ENCODE measurements at places on chromosomes 3 and 15. TPM values are rescaled to one million over a fixed set of nuclear protein-coding genes. Genes with fewer than 3 reads are reported as not detected.
A peak's percentile ranks its signal among the peaks of the same experiment; 100 is the strongest.

The TIMP4 gene
- total RNA-seq, result not detected

GRCh38 chr3:18188491-18188890 is 236.6 kb downstream of the SATB1 start:
- no peak overlapping the region for H3K27ac ChIP-seq
- no peak overlapping the region for H3K4me3 ChIP-seq
- no peak for DNase-seq
- H3K27me3 ChIP-seq, result no peaks in the 10 kb centered on the region

GRCh38 chr15:40343512-40343911 is 2.8 kb upstream of the CCDC9B start:
- H3K36me3 ChIP-seq, result no peaks in the 10 kb centered on the region
- no peak overlapping the region for H3K4me3 ChIP-seq
- H3K4me1 ChIP-seq, result peaks cover under 1% of the 10 kb centered on the region
- no peaks in the 10 kb centered on the region for H3K27me3 ChIP-seq

GRCh38 chr3:94453864-94454263 is 391.0 kb downstream of the NSUN3 start:
- H3K27ac ChIP-seq, result no peak overlapping the region
- no peaks in the 10 kb centered on the region for H3K27me3 ChIP-seq

GRCh38 chr3:54873059-54874010 is 54.5 kb downstream of the LRTM1 start:
- H3K27ac ChIP-seq, result no peak overlapping the region
- no peaks in the 10 kb centered on the region for H3K4me1 ChIP-seq
- H3K4me3 ChIP-seq, result no peak overlapping the region
- DNase-seq, result no peak
- no peaks in the 10 kb centered on the region for H3K27me3 ChIP-seq
- H3K36me3 ChIP-seq, result no peaks in the 10 kb centered on the region

DNA sequence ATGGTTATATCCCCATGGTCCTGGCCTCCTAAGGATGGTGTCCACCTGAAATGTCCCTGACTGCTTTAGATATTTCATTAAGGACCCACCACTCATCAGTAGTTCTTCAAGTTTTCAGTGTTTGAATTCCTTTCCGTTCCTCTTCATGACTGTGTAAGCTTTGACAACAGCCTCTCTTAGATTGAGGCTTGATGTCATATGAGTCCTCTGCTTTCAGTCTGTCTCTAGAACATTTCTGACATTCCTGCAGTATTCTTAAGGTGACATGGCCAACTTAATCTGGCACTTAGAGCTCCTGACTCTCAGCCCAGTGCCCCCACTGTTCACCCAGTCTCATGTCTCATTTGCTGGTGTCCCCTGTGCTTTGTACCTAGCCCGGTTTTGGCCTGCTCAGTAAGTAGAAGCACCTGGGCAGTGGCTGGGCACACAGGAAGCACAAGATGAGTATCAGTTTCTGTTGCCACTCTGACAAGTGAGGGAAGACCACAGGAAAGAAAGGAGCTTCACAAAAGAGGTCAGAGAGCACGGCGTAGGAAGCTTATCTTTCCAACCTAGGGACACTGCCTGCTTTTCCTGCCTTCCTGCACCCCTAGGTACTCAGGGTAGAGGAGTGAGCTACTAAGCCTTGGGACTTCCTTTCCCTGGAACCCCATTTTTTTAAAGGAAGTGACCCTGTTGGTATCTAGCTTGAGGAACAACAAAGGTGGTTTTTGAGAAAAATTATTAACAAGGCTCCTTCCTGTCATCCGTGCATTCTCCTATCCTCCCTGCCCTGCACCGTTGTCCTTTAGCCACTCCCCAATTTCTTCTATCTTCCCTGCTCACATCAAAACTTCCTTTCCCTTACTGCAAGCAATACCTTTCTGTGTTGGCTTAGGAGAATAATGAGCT is 103.1 kb downstream of the KLHL25 start:
- H3K4me1 ChIP-seq, result peaks cover 80% of the 10 kb centered on the region
- DNase-seq, result peak; percentile 47
- H3K36me3 ChIP-seq, result peaks cover 55% of the 10 kb centered on the region
- H3K4me3 ChIP-seq, result peak overlapping the region; percentile 88
- peak overlapping the region; percentile 99 for H3K27ac ChIP-seq
- no peaks in the 10 kb centered on the region for H3K27me3 ChIP-seq

DNA sequence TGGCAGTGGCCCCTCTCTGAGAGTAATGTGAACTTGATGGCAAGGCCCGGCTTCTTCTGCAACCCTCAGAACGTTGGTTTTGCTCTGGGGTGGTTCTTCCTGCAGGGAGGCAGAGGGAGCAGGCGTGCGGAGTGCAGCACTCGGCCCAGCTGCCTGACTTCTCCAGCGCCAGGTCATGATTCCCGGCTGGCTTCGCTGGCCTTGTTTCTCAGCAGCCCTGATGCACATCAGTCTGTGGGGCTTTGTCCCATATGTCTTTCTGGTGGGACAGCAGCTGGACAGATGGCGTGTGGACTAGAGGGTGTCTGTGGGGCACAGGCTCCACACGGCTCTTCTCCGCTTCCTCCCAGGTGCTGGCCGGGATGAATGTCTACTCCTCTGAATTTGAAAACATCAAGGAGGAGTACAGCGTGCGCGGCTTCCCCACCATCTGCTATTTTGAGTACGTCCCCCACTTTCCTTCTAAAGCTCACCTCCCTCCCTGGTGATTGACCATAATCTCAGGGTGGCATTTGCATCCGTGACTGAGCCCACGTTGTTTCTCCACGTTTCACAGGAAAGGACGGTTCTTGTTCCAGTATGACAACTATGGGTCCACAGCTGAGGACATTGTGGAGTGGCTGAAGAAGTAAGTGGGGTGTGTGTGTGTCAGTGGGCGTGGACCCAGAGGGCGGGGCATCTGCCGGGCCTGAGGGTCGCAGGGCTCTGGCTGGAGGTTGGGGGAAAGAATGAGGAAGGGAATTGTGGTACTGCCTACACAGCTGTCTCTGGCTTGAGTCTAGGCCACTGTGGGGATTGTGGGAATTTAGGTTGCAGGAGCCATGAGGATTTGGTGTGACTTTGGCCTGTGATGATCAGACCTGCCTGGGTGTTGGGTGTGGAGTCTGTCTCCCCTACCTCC is 57.1 kb downstream of the PDIA5 start:
- no peaks in the 10 kb centered on the region for H3K27me3 ChIP-seq
- H3K27ac ChIP-seq, result no peak overlapping the region
- H3K4me3 ChIP-seq, result no peak overlapping the region
- no peak for DNase-seq
- no peaks in the 10 kb centered on the region for H3K4me1 ChIP-seq

DNA sequence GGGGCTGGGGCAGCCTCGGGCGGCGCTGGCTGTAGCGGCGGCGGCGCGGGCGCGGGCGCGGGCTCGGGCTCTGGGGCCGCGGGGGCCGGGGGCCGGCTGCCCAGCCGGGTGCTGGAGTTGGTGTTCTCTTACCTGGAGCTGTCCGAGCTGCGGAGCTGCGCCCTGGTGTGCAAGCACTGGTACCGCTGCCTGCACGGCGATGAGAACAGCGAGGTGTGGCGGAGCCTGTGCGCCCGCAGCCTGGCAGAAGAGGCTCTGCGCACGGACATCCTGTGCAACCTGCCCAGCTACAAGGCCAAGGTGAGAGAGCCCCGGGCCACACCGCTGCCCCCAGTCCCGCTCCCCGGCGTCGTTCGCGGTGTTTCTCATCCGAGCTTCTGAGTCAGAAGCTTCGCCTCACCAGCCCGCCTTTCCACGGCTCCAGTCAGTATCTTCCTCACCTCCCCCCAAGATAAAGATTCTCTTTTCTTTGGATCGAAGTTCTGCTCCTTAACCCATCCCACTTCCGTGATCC is 600 bp downstream of the FBXO45 start:
- H3K4me1 ChIP-seq, result peaks cover 32% of the 10 kb centered on the region
- H3K27me3 ChIP-seq, result no peaks in the 10 kb centered on the region
- H3K27ac ChIP-seq, result peak overlapping the region; percentile 78
- peaks cover 13% of the 10 kb centered on the region for H3K36me3 ChIP-seq
